ENCODE measurements at places on chromosomes 1 and 21.

DNA sequence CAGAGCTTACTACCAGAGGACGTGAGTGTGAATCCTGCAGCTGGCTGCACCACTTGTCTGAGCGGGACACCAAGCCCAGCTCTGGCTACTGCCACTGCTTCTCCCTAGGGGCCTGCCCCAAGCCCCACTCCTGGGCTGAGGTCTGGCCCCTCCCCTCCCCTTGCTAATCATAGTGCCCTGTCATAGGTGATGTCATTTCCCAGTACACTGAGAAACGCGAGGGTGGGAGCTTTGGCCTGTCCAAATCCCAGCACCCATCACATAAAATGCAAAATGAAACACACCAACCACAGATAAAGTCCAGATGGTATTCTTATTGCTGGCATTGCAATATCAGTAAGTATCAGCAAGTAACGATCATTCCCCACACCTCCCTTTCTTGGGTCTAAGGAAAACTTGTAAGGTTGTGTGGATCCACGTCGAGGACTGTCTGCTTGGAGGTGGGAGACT, 77.7 kb downstream of the TOMM20 start:
- peak; percentile 45 for DNase-seq

DNA sequence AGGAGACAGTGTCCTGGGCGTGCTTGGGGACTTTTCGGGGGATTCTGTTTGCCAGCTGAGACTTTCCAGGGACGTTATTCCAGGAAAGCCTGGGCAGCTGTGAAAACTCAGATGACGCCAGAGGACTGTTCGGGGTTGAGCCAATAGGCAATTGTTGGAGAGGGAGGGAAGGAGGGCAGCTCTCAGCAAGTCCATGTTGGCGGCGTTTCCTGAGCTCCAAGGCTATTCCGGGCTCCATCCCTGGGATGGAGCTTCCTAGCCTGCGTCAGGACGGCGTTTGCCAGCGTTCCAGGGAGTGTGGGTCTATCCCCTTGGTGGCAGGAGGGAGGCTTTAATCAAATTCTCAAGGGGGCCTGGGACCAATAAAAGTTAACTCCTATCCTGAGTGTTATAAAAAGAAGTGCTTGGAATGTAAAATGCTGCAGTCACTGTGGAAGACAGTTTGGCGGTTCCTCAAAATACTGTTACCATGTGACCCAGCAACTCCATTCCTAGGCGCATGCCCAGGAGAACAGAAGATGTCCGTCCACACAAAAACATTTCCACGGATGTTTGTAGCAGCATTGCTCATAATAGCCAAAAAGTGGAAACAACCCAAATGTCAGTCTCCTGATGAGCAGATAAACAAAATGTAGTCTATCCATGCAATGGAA, 15.2 kb downstream of the SLC27A3 start:
- DNase-seq = peak; percentile 60

DNA sequence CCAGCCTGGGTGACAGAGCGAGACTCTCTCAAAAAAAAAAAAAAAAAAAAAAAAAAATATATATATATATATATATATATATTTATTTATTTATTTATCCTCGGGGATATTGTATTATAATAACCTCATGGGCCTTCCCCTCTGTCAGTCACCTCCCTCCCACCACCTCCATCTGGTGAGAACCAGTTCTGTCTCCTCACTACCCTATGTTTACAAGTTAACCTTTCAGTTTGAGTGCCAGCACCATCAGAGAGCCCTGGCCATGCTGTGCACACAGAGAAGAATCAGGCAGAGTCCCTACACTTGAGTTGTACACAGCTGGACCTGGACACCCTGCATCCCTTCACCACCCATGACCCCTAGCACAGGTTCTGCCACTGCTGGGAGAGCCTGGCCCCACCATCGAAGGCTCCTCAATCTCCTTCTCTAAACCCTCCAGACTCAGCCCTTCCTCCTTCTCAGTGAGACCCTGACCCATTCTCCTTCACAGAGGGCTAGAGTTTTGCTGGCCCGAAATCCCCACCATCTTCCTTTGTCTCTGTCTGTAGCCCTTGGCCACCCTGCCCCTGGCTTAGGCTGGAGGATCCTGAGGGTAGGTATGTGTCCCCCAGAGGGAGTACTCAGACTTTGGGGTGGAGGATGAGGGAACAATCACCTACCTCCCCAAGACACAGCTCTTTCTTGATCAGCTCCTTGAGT, 1.2 kb downstream of the S100A5 start:
- no peak for DNase-seq

DNA sequence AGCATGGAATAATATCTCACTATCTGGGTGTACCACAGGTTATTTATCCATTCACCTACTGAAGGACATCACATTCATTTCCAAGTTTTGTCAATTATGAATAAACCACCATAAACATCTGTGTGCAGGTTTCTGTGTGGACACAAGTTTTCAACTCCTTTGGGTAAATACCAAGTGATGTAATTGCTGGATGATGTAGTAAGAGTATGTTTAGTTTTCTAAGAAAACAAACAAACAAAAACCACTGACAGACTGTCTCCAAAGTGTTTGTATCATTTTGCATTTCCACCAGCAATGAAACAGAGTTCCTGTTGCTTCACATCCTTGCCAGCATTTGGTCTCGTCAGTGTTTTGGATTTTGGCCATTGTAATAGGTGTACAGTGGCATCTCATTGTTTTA, 435.7 kb upstream of the PROX1 start:
- DNase-seq = no peak

DNA sequence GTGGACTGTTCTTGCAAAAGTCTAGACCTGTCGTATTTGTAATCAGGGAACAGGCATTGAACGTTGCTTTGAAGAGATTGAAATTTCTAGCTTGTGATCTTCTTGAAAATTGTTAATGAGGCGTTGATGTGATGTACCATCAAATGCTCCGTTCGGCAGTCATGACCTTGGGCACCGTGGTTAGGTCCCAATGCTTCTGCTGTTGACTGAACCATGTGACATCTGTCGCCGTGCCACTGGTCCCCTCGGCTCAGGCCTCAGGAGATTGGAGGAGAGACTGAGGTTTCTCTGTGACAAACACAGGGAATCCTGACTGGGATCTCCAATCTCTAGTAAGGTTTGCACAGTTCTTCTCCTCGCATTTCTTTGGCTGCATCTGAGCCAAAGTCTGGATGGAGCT, 18.1 kb upstream of the KCNAB2 start:
- no peak for DNase-seq

GRCh38 chr1:161949548-161949947, 74.1 kb downstream of the OLFML2B start:
- DNase-seq = no peak

- peak; percentile 18 for DNase-seq
These were observed 540 bp downstream of the CD55 start for GRCh38 chr1:207321790-207322645.

- no peak for DNase-seq
These were observed 152.0 kb downstream of the KIF26B start for GRCh38 chr1:245306628-245307410.

DNA sequence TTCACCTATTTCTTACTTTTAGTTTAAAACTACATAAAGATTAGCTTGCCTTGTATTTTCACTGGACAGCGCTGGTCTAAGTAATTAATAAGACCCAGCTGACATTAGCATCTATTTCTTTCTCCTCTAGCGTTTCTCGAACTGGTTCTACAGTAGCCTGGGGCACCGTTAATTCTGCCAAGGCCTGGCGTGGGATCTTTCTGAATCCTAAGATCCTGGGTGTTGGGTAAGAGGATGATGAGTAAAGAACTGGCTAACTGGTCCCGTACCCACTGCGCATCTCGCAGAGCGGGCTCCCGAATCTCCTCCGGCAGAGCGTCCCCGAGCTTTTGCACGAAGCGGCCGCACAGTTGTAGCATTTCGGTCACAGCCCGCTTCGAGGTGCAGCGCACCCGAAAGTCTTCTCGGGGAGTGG, 309 bp downstream of the NSL1 start:
- DNase-seq = peak; percentile 84

- peak; percentile 43 for DNase-seq
These were observed 18.4 kb downstream of the CAPZA1 start for GRCh38 chr1:112638110-112638428.

DNA sequence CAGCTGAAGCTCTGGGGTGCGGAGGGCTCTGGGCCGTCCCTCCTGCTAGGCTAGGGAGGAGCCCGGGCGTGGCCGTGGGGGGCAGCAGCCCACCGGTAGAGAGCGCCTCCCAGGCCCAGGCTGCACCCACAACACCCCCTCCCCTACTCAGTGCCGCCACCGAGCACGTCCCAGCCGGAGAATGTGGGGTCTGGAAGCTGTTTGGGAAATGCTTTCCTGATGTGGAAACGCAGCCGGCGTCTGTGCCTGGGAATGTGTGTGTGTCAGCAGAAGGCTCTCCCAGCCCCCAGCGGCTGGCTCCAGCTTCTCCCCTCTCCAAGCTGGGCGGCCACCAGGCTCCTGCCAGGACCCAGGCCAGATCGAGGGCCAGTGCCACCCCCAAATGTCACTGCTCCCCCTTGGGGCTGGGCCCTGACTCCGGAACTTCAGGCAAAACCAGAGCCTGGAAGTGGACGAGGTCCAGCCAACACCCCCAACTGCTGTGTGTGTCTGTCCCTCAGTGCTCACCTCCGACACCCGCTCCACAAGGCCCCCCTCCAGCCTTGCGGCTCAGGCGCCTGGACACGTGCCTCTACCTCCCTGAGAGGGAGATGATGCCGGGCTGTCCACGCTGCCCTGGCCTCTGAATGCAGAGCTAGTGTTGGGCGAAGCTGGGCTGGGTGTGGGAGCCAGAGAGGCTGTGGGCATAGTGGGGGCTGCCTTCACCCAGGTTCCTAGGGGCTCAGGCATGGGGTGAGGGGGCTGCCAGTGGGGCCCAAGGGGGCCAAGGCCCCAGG, 74.7 kb downstream of the MEGF6 start:
- no peak for DNase-seq

DNA sequence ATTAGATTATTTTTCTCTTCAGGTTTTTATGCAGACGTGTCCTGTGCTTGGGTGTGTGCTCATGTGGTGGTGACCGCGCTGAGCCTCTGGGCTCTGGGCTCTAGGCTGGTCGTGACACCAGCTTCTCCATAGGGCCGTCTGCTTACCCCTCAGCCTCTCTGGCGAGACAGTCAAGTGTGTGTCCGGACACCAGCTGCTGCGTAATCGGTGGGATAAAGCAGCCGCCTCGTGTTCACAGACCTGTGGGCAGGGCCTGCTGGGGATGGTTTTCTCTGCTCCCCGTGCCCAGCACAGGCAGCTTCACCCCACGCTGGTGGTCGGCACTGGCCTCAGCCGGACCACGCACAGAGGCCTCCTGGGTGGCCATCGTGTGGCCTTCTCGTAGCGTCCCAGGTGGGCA, 33.6 kb upstream of the DIP2A start:
- no peak for DNase-seq

DNA sequence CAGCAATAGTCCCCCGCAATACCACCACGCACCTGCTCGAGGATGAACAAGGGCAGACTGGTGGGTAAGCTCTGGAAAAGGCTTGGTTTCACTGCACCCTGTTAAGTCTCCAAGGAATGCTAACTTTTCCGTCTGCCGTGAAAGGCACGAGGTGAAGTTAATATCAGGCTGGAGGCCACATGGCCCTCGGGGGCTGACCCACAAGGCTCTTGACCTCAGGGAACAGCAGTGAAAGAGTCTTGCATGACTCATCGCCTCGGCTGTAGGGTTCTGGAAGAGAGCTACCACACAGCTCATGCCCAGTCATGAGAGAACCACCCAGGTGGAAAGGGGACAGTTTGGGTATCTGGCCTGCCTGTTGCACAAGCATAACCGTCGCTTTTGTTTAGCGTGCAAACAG, 24.7 kb downstream of the SCCPDH start:
- DNase-seq = peak; percentile 46

- no peak for DNase-seq
These were observed 27.0 kb downstream of the MROH7 start for GRCh38 chr1:54668567-54668966.

DNA sequence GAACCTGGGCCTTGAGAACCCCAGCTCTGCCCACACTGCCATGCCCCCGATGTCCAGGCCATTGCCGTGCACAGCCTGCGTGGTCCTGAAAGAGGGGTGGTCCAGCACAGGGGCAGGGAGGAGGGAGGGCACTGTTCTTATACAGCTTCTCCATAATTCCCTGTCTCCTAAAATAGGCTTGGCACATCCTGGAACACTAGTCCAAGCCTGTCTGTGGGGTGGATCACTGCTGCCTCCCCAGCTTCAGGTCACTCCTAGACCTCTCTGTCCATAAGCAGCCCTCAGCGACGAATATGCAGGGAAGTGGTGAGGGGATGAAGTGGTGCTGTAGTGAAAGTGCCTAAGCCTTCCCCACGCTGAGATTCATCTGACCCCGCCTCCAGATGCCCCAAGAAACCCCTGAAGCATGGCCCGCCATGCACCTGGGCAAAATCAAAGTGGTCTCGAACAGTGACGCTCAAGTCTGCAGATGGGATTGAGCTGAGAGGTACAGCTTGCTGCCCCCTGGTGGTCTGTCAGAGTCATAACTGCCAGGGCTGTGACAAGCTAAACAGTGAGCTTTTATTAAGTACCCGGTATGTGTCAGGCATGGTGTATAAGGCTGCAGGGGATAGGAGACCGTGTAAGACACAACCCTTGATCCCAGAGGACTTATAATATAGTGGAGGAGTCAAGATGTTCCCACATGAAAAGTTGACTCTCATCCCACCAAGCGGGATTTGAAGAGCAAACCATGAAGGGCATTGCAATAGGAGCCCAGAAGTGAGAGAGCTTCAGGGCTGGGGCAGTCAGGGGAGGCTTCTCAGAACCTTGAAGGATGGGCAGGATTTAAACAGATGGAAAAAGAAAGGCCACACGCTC, 66.6 kb downstream of the FAM163A start:
- peak; percentile 69 for DNase-seq

DNA sequence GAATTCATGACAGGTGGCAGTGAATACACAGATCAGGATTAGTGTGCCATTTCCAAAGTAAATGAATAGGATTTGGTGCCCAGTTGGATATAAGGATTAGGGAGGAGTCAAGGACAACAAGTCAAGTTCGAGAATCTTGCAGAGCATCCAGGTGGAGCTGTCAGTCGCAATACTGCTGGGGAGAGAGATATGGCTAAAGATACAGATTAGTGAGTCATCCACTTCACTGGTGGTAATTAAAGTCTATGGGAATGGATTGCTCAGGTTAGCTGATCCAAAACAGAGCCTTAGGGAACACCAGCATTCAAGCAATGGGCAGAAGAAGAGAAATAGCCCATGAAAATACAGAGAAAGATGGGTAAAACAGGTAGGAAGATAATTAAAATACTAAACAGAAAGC, 26.8 kb downstream of the BCAS2 start:
- DNase-seq = no peak

DNA sequence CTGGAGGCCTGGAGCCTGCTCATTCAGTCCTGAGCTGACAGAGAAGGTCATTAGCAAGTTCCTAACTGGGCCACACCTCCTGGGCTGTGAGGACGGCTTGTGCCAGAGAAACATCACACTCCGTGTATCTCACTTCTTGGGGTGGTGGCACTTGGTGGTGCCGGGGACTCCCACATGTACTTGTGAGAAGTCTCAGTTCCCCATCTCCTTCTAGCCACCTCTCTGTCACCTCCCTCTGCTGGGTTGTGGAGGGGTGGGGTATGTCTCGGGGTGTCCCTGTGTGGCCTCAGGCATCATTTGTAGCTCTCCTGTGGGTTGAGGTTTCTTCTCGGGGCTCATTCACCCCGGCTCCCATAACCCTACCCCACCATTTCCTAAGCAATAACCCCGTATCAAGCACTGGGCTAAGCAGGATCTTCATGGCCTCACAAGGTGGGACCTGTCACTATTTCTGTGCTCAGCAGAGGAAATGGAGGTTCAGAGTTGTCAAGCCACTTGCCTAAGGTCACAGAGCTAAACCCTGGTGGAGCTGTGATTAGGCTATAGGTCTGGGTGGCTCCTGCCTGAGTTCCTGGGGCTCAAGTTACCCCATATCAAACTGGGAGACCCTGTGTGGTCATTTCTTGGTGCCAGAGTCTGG, 62.5 kb downstream of the UBIAD1 start:
- no peak for DNase-seq

- DNase-seq = peak; percentile 47
These were observed 642 bp downstream of the HCRTR1 start for GRCh38 chr1:31617916-31618746.
